Fibroblast of pulmonary artery (primary cell): ENCODE measurements at places on chromosomes 2 and 18.

- DNase-seq = peak; percentile 63
Observed at GRCh38 chr2:173997269-173997668, 32.1 kb upstream of the SP3 start.

DNA sequence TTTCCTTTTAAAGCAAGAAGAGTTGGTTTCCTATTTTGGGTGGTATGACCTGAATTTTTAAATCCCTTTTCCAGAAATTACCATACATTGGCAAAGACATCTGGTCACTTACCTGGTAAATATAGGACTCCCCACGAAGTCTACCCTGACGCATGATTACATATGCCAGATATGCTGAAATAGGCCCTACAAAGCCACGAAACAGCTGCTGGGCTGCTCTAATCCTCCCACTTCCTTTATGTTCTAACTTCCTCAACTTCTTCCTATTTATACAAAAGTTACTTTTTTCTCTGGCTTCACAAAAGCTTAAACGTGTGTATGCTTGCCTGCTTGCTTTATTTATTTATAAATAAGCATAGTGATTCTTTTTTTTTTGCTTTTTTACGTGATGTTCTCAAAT is 186.0 kb upstream of the EPHA4 start:
- peak; percentile 23 for DNase-seq

DNA sequence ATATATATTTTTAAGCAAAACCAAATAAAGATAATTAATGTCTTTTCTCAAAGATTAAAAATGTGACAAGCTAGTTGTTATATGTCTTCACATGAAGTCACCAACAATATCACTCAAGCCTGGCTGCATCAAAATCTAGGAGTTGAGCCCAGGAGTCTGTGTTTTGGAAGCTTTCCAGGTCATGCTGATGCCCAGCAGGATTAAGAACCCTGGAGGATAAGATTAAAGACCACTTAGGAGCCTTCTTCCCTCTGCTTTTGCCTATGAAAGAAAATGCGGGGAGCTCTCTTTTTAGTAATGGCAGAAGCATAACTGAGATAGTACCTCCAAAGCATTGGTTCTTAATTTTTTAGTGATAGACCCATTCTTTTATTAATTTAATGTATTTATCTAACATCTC is 157.4 kb downstream of the ASXL3 start:
- DNase-seq = no peak

DNA sequence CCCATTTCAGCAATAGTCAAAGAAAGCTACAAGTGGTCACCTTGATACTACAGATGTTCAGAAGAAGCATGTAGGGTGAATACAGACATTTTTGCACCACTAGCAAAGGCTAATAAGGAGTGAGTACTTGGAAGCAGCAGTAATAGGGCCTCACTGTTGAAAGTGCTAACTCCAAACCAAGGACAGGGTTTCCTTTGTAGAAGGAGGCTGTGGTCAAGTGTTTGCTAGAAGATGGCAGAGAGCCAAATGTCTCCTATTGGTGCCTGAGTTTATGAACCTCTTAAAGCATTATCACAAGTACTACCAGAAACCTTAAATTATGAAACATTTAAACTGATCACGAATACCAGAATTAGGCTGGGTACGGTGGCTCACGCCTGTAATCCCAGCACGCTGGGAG is 308.1 kb downstream of the ZEB2 start:
- DNase-seq = peak; percentile 12

- DNase-seq = no peak
Observed at GRCh38 chr2:74198023-74198460, 373 bp upstream of the MTHFD2 start.

DNA sequence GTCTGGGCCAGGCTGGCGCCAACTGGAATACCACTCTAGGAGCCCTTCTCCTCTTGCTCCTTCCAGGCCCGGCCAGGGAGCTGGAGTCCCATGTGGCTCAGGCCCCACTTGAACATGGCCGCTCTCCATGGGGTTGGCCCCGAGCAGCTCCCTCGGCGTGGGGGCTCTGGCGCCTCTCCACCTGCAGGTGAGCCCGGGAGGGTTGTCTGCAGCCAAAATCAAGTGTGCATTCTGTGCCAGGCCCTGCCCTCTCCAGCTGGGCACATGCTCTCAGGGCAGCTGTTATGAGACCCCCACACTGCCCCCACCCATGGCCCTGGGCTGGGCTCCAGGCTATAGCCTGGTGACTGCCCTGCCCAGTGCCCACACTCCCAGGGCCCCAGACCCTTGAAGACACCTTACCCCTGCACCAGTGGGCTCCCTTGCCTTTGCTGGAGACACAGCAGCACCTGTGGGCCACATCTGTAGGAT is 45.8 kb upstream of the HS6ST1 start:
- no peak for DNase-seq

GRCh38 chr18:49612515-49613033 is 50.7 kb downstream of the LIPG start:
- no peak for DNase-seq

GRCh38 chr18:51089691-51090090 is 59.7 kb downstream of the SMAD4 start:
- DNase-seq = no peak

DNA sequence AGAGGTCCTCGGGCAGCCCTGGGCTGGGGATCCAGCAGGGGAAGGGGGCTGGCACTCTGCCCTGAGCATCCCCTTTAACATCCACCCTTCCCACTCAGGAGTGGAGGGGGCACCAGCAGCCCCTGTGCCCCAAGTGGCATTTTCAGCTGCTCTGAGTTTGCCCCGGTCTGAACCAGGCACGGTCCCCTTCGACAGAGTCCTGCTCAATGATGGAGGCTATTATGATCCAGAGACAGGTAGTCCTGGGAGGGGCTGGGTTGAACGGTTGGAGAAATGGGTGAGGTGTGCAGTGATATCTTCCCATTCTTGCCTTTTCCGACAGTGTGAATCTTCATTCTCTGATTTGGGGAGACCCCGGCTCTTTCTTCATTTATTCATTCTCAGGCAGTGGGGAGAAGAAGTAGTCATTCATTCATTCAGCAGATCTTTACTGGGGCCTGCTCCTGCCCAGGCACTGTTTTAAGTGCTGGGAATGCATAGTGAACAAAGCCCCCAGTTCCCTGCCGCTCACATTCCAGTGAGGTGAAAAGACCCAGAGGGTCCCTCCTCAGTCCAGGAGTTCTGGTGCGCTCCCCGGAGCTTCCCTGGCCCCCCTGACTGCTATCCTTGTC is 1.4 kb upstream of the KHK start:
- no peak for DNase-seq

DNA sequence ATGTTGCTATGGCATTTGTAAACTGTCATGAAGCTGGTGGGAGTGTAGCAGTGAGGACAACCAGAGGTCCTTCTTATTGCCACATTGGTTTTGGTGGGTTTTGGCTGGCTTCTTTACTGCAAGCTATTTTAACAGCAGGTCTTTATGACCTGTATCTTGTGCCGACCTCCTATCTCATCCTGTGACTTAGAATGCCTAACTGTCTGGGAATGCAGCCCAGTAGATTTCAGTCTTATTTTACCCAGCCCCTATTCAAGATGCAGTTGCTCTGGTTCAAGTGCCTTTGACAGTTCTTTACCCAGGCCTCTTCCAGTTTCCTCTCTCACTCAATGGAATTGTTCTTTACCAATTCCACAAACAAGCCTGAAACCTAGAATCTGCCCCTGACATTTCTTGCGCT is 145.1 kb downstream of the KCNE4 start:
- peak; percentile 3 for DNase-seq

DNA sequence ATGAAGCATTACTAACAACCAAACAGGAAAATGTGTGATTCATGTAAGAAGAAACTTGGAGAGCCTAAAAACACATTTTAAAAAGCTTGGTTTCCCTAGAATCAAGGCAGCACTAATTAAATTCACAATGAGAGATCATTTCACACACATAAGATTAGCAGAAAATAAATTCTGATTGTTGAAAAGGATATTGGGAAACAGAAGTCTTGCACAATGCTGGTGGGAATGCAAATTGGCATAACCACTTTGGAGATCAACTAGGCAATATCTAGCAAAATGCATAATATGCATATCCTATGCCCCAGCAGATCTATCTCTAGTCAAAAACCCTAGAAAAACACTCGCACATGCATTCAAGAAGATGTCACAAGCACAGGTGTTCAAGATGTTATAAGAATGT is 75.3 kb upstream of the SIX3 start:
- DNase-seq = peak; percentile 1

GRCh38 chr18:62938006-62938405 is 222.7 kb downstream of the PHLPP1 start:
- DNase-seq = peak; percentile 43

DNA sequence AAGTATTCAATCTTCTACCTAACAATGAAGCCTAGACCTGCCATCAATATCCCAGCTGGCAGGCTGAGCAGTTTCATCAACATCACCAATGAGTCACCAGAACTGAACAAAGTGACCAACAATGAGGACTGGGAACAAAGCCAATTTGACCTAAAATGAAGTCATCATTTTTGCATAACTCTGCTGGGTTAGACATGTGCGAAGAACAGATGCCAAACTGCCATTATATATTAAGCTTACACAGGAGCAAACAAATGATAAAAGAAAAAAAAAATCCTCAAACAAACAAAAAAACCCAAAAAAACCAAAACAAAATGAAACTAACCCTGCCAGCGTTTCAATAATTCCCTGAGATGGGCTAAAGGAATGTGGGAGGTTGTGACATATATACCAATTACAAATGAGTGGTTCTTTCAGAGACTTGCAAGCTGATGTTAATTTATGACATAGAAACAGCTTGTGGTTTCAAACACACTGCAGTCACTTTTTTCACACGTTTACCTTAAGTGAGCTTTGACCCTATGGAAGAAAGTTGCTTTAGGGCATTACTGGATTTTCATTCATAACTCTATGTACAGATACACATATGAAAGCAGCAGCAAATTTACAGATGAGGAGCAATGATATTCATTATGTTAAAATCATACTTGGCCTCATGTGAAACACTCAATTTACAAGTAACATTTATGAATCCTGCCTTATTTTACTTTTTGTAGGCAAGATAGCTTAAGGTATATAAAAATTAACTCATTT is 56.9 kb upstream of the CCDC141 start:
- peak; percentile 99 for DNase-seq

DNA sequence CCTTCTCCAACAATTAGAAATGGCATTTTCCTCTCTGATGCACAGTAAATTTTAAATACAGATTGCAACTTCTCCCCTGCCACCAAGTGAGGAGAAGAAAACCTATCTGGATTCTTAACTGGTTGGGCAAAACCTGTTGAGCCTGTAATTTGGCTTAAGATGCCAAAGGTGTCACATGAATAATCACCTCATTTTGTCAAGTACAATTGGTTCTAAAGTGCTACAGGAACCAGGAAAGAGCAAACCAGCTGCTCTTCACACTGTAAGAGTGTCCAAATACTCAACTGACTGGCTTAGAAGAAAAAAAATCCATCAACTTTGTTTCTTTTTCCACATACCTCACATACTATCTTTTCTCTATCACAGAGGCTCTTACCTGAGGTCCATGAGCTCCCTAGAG is 35.4 kb downstream of the NPC1 start:
- DNase-seq = no peak

DNA sequence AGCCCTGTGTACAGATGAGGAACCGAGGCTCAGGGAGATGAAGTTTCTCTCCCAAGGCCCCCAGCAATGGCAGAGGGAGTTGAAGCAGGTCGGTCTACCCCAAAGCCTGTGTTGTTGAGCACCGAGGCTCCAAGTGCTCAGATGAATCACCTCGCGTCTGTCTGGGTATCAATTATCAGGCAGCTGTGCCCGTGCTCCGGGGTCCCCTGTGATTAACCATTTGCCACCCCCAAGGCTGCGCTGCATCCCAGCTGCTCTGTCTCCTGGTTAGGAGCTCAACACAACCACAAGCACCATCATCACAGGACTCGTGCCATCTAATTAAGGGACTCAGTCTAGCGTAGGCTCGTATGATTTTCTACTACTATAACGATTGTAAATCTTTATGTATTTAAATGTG is 27.1 kb downstream of the LIPG start:
- no peak for DNase-seq
